ENCODE measurements at places on chromosomes 1 and 21.

- DNase-seq: no peak
These were observed 123.9 kb downstream of the RRAGC start for GRCh38 chr1:38735651-38736161.

GRCh38 chr1:33640114-33640660 lies 167.7 kb downstream of the ZSCAN20 start:
- DNase-seq: no peak

GRCh38 chr1:966704-967300 lies 520 bp downstream of the PLEKHN1 start:
- no peak for DNase-seq

DNA sequence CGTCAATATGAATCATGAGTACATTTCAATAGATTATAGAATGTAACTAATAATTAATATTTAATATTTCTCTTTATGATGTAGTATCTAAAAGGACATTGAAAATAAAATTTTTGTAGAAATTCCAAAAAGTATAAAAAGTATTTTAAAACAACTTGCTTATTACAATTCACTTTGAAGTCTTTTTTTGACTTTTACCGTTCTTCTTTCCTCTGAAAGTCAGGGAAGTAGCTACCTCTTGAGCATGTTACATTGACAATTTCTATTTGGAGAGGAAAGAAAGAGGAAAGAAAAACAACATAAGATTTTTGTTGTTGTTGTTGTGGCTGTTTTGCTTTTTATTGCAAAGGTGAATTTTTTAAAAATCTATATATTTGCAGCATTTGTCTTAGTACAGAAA lies 1.3 kb downstream of the PTPRC start:
- no peak for DNase-seq

GRCh38 chr1:206864939-206865671 lies at the start of gene IL20:
Gene IL20, plus strand, starts transcription at chr1:206865623. Its CDS starts 230 bp downstream, at chr1:206865853.
- peak; percentile 39 for DNase-seq

GRCh38 chr1:164662462-164662861 lies 103.5 kb downstream of the PBX1 start:
- DNase-seq: no peak

DNA sequence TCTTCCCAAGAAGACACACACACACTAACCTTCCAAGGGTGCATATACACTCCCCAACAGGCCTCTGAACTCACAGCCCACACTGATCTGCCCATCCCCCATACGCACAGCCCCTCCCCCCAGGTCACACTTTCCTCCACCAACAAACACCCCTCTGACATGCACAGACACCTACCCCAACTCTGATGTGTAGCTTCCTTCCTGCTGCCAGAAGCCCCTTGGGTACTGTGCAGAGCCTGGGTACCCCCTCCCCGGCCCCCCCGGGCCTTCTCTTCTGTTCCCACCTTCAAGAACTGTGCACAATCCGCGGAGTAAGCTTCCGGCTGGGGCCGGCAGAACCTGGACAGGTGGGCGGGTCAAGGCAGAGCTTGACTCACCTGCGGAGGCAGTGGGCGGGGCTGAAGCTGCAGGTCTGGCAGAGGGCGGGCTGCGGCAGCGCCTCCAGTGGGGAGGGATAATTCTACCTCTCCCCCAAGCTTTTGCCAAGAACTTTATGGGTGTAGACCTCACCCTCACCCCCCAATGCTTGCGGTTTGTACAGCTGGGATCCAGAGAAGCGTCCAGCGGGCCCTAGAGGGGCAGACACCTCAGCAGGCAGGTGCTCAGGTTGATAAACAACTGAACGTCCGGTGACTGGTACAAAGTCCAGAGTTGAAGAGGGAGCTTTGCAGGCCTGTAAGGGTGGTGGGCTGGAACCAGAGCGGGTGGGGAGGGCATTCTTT lies at the start of gene C1orf210:
Gene C1orf210, minus strand, starts transcription at position 313 of the 722 bp plus-strand sequence. CDS start 2,311 bp downstream, outside the sequence.
- DNase-seq: no peak

- peak; percentile 28 for DNase-seq
These were observed 616.9 kb downstream of the KIF26B start for GRCh38 chr1:245771511-245772281.

- no peak for DNase-seq
These were observed 199.4 kb downstream of the LYPLAL1 start for GRCh38 chr1:219372916-219373615.

- DNase-seq: no peak
These were observed 5.2 kb upstream of the VTCN1 start for GRCh38 chr1:117215733-117216462.

DNA sequence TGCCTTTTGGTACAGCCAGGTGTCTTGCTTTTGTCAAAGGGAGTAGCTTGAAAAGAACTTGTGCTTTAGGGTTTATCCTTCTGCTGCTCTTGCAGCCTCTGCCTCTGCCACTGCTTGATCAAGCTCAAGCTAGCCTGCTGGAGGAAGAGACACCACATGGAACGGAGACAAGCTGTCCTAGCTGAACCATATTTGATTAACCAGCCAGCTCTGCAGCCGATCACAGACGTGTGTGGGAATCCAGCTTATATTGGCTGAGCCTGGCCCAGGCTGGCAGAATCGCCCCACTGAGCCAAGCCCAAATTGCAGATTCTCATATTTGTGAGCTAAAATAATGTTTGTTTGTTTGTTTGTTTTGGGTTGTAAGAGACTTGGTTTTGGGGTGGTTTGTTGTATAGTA lies 18.7 kb upstream of the FAM78B start:
- DNase-seq: no peak

- DNase-seq: no peak
These were observed 23.4 kb upstream of the POU2F1 start for GRCh38 chr1:167197236-167197635.

DNA sequence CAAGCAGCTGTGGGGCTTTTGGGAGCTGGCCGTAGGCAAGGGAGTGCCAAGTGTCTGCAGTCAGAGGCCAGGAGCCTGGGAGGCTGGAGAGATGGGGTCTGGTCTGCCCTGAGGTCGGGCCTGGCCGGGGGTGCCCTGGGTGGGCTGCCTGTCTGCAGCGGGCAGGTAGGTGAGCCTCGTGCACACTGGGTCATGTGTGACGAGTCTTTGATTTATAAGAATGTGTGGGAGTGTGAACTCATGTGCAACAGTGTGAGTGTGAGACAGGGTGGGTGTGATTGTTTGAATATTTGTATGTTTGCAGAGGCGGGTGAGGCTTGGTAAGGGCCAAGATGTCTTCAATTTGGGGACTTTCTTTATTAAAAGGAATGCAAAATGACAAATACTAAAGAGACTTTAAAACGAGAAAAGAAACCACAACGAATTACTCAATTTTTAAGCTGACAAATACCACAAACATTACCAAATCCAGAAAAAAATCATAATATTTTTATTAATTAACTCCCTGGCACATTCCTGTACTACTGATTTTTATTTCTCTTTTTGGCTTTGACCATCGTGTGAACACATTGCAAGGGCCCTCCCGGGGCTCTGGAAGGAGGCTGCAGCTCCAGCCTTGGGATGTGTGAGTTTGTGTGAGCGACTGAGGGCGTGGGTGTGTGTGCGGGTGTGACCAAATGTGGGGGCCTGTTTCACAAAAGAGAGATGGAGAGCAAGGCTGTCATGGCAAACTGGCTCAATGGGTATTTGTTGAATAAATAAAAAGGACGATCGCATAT lies 110.3 kb upstream of the WNT4 start:
- DNase-seq: no peak

GRCh38 chr1:92244376-92244775 lies 26.7 kb downstream of the C1orf146 start:
- DNase-seq: no peak

GRCh38 chr1:229664133-229664689 lies 38.2 kb downstream of the URB2 start:
- peak; percentile 16 for DNase-seq

DNA sequence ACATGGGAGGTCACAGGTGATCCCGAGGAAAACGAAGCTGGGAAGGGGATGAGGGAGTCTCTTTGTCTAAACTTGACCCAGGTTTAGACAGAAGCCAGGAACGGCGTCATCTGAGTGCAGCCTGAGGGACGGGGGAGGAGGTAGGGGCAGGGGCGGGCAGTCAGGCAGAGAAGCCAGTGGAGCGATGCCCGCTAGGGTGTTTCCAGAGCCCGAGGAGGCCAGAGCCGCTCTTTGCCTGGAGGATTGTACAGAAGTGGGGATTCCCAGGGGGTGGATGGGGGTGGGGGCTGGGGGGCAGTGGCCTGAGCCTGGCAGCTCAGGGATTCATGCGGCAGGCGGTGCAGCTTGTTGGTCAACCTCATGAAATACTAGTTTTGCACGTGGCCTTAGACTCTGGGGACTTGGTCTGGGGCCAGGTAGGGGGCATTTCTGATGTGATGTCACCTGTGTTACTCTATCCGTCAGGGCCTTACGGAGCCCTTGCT lies 58.4 kb downstream of the VPS26C start:
- no peak for DNase-seq

GRCh38 chr1:30545365-30545764 lies 178.0 kb downstream of the MATN1 start:
- no peak for DNase-seq

- no peak for DNase-seq
These were observed 20.0 kb upstream of the ALDH4A1 start for GRCh38 chr1:18922319-18922726.

DNA sequence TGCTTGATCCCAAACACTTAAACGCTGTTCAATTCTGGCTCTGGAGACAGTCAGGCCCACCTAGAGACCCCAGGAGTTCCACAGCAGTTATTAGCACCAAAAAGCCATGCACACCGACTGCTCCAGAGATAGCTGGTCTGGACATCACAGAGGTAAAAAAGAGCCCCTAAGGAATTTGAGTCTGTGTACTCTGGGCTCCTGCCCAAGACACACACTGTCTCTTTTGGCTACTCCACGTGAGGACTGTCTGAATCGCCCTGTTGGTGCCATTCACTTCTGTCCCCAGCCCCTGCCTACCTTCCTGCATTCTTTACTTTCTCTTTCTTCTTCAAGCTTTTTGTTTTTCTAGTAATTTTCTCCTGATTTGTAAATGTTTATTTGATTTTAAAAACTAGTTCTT lies 197.4 kb downstream of the ADGRL2 start:
- DNase-seq: no peak

- no peak for DNase-seq
These were observed 54.4 kb downstream of the NIBAN1 start for GRCh38 chr1:184919892-184920291.

DNA sequence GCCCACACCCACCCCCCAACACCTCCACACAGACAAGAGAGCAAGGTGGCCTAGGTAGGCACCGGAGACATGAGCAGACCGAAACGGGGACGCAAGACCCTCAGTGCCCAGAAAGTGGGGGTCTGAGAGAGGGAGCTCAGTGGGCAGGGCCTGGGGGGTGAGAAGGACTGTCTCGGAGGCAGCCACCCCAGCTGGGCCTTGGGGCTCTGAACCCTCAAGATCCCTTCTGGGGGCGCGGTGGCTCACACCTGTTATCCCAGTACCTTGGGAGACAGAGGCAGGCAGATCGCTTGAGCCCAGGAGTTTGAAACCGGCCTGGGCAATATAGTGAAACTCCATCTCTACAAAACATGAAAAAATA lies 9.1 kb upstream of the GNB1 start:
- no peak for DNase-seq

GRCh38 chr1:118303534-118303933 lies 118.5 kb upstream of the SPAG17 start:
- no peak for DNase-seq

DNA sequence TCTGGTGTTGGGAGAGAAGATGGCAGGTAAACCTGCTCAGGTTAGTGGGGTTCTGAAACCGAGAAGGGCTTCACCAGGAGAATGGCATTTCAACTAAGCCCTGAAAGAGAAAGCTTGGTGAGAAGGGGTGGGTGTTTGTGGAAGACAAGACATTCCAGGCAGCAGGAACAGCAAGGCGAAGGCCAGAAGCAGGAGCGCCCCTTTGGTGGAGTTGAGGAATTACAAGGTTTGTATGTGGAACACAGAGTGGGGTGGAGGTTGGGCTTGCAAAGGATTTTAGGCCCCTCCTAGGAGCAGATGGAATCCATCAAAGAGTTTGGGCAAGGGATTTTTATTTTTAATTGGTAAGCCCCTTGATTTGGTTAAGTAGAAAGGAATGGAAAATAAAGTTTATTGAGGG lies 24.8 kb upstream of the ELOA start:
- DNase-seq: no peak

GRCh38 chr1:27770293-27770830 lies 2.7 kb upstream of the STX12 start:
- DNase-seq: no peak

GRCh38 chr1:10232163-10232562 lies 21.8 kb downstream of the KIF1B start:
- DNase-seq: no peak

DNA sequence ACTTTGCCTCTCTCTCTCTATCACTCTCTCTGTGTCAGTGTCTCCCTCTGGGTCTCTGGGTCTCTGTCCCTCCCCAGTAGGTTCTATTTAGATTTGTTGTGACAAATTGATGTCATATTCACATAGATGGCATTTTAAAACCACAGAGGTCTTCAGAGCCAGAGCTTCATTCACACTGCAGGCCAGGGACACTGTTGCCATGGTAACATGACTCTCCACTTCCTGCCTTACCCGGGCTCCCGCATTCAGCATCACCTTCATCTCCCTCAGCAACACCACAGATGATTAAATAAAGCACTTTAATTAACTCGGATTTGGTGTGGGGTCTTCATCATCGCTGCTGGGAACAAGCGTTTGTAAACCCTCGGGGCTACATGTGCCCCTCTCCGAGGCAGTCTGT lies 132.6 kb downstream of the ETS2 start:
- no peak for DNase-seq

- no peak for DNase-seq
These were observed 833 bp upstream of the DIP2A start for GRCh38 chr21:46457801-46458314.

- no peak for DNase-seq
These were observed 2.7 kb downstream of the AKR7A2 start for GRCh38 chr1:19309123-19309813.

- DNase-seq: no peak
These were observed 5.0 kb downstream of the MLLT11 start for GRCh38 chr1:151065089-151065645.

DNA sequence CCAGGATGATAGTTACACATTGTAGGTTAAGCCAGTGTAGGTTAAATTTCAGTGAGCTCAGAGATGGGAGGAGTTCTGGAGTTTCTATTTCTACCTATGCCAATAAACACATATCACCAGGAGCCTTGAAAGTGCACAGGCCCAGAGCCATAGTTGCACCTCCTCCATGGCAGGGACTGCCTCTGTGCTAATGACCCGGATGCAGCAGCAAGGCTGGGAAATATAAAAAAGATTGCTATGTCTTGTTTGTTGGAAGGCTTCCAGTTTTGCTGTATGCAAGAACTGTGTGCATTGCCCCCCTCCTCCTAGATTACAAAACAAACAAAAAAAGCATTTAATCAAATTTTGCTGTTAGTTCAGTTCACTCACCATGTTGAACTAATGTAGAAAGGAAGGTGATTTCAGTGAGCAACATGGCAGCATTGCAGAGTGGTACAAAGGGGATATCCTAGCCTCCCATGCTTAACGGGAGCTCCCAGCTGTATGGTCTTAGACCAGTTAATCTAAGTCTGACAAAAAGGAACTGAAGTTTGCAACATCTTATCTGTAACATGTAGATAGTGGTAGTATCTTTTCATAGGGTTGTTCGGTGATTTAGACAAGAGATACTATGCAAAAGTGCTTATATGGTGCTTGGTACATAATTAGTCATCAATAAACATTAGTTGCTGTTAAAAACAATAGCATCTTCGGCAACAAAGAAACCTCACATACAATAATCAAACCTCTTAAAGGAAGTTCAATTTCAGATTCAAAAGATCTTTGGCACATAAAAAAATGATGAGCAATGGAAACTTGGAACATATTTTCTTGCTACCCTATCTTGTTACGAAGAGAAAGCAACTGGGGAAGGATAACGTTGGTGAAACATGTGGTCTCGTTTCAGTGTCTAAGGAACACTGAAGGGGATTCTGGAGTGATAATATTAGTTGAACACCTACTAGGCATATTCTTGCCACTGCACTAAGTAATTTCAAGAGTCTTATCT lies 309.5 kb downstream of the ASTN1 start:
- no peak for DNase-seq

- DNase-seq: no peak
These were observed 563 bp upstream of the NFIA start for GRCh38 chr1:61081686-61082310.
